ENCODE measurements at places on chromosomes 3 and 15.
A peak's percentile ranks its signal among the peaks of the same experiment; 100 is the strongest.

DNA sequence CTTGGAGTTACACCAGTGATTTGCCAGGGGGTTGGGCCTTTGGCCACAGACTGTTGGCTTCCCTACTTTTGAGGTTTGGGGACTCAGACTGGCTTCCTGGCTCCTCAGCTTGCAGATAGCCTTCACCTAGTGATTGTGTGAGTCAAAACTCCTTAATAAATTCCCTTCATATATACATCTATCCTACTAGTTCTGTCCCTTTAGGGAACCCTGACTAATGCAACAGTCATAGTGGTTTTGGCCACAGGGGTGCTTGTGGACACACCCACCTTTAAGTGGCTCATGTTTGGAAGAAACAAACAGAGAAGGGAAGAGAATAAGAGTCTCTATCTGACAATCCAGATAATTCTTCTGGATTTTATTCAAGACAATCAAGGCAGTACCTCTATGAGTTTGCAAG lies 457.7 kb downstream of the EPHA3 start:
- DNase-seq = no peak

GRCh38 chr3:46089237-46090011 lies 62.1 kb upstream of the XCR1 start:
- DNase-seq = peak; percentile 55

DNA sequence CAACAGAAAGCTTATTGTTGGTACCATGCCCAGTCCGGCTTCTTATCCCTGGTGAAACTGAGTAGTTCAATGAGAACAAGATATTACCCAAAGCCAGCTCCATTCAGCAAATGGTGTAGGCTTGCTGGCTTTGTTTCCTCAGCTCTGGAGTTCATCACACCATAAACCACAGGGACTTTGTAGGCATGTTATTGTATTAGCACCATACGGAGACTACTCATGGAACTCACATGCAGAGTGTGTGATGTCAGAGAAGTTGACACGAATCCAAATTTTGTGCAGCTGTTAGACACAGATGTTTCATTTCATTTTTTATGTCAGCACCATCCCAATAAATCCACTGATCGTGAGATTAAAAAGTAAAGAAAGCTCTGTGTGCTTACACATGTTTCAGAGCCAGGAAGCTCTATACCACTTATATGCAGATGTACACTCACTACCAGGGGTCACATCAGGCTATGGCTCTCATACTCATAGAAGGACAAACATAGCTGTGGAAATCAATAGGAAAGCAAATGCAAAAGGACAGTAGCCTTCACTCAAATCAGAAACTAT lies 63.4 kb upstream of the LEKR1 start:
- no peak for DNase-seq

GRCh38 chr15:31235311-31236183 lies 91.1 kb upstream of the KLF13 start:
- DNase-seq = no peak

DNA sequence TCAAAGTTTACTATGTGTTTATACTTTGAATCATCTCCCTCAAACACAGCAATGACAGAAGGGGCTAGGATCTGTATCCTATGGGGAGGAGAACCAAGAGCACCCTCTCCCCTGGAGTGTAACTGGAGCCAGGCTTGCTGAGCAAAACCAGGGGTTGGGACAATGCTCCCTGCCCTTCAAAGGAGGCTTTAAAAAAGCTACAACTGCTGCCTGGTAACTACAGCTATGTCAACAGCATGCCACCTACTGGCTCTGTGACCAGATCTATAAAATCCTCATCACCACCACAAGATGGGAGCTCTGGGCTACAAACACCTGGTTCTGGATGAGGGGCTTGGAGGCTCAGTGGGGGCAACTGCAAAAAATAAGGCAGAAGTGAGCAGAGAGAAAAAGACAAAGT lies 61.9 kb downstream of the ANO10 start:
- no peak for DNase-seq

- no peak for DNase-seq
Measured at GRCh38 chr15:74128785-74129585, 1.4 kb upstream of the ISLR2 start.

DNA sequence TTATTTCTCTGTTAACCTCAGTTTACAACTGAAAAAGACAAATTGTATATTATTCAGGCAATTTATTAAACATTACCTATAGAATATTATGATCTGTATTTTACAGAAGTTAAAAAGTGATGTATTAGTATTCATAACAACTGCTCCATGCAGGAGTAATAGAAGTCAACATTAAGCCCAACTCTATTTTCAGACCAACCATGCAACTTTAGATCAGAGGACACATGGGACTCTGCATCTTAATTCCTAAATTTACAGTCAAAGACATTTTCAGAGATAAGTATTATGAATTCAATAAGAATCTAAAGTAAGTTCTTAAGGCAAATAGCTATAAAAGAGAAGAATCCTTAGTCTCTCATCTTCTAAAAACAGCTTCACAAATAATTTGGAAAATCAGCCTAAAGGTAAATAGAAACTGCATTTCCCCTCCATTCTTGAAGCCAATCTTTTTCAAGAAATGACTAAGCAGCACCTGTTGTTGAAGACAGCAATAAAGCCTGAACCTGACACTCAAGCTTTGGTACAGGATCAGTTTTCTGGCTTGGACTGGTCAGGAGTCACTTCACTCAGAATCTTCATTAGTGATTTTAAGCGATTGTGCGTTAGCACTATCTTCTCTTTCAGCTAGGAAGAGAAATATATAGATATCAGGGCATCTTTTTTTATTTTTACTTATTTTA lies 23.0 kb downstream of the OIP5 start:
- no peak for DNase-seq

- DNase-seq = no peak
Measured at GRCh38 chr3:42773409-42773751, 327 bp upstream of the CCDC13 start.

GRCh38 chr3:82030916-82031315 lies 269.5 kb upstream of the GBE1 start:
- no peak for DNase-seq

GRCh38 chr3:126439346-126439967 lies 36.2 kb downstream of the ZXDC start:
- DNase-seq = no peak

GRCh38 chr3:23519314-23520208 lies 286.2 kb upstream of the UBE2E1 start:
- no peak for DNase-seq
